ENCODE measurements at places on chromosomes 3 and 15. TPM values are rescaled to one million over a fixed set of nuclear protein-coding genes. Genes with fewer than 3 reads are reported as not detected.

The DNAH1 gene
- 1.8 TPM for polyA plus RNA-seq

The GOLGA6B gene
- polyA plus RNA-seq = not detected

The SLC9C1 gene
- polyA plus RNA-seq = not detected

The TICRR gene
- 3.1 TPM for polyA plus RNA-seq

The HLTF gene
- 12.2 TPM for polyA plus RNA-seq

The IRAK2 gene
- 1.4 TPM for polyA plus RNA-seq

The TRIM42 gene
- not detected for polyA plus RNA-seq

Data from brain (organoid and tissue), 16 donors.